ENCODE measurements at places on chromosomes 1 and 21.

GRCh38 chr1:5976231-5976630 lies 16.0 kb downstream of the NPHP4 start:
- DNase-seq, result no peak

DNA sequence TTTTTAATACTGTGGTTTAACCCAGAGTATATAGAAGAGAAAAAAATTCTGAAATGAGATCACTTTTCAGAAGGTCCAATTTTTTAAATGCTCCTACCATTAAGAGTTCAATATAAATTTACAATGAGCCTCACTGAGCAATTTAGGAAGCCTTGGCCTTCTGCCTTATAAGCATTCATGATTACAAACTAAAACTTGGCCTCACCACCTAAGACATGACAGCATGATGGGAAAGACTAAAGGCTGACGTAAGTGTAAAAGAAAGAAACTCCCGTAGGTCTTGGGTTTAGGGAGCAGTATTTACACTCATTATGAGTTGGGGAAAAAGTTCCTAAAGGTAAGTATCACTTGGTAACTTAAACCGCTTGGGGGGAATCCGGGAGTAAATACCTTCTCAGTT lies 70.7 kb upstream of the ESRRG start:
- peak; percentile 21 for DNase-seq

DNA sequence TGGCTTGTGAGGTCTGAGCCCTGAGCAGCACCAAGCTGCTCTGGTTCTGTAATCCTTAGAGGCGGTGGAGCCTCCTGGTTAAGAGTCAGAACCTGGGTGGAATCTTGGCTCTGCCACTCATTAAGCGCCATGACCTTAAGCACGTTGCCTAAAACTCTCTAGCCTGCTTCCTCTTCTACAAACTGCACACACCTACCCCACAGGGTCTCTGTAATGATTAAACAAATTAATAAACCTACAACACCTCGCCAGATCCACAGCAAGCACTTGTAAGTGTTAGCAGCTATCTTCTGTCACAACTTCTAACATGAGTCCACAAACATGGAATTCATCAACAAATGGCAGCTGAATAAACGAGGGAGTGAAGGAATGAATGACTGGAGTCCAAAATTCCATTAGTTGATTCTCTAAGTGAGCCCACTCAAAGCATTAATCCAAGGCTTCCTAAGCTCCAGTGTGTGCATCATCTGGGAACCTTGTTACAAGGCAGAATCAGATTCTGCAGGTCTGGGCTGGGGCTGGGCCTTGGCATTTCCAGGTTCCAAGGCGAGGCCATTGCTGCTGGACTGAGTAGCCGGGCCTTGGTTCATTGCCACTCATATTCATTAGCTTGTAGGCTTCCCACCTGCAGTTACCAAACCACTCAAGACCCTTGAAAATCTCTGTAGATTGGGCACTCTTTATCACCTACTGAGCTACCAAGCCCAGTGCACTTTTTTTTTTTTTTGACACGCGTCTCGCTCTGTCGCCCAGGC lies 168.6 kb downstream of the HIVEP3 start:
- peak; percentile 8 for DNase-seq

- no peak for DNase-seq
Observed at GRCh38 chr1:174815474-174815908, 184.3 kb upstream of the CACYBP start.

DNA sequence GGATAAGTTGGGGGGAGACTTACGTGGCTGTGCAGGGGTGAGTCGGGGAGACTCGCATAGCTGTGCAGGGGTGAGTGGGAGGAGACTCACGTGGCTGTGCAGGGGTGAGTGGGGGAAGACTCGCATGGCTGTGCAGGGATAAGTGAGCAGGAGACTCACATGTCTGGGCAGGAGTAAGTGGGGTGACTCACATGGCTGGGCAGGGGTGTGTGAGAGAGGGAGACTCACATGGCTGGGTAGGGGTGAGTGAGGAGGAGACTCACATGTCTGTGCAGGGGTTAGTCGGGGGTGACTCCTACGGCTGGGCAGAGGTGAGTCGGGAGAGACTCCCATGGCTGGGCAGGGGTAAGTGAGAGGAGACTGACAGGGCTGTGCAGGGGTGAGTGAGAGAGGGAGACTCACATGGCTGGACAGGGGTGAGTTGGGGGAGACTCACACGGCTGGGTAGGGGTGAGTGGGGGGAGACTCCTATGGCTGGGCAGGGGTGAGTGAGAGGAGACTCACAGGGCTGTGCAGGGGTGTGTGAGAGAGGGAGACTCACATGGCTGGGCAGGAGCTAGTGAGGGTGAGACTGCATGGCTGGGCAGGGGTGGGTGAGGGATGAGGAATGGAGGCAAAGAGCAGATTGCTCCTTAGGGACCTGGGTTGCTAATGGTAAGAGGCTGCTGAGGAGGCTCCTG lies 56.0 kb upstream of the ABCG1 start:
- DNase-seq, result no peak

GRCh38 chr1:41983451-41983850 lies 64.7 kb upstream of the HIVEP3 start:
- no peak for DNase-seq

GRCh38 chr1:112317611-112318062 lies 78.4 kb upstream of the CTTNBP2NL start:
- DNase-seq, result no peak

DNA sequence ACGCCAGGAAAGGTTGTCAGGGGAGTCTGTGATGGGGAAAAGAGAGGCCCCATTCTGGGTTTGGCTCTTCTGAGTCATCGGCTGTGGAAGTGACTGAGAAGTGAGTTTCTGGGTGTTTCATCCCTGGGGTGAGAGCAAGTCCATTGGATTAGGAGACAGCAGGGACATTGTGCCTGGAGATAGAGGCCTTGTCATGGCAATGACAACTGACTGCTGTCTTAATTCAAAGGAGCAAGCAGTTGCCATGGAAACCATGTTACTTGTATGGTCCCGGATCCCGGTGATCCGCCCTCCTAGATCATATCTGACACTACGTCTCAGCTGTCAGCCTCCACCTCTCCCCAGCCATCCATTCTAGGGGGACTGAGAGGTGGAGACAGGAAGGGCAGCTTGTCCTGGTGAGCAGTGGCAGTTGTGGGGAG lies 34.4 kb downstream of the KIAA0040 start:
- DNase-seq, result no peak

DNA sequence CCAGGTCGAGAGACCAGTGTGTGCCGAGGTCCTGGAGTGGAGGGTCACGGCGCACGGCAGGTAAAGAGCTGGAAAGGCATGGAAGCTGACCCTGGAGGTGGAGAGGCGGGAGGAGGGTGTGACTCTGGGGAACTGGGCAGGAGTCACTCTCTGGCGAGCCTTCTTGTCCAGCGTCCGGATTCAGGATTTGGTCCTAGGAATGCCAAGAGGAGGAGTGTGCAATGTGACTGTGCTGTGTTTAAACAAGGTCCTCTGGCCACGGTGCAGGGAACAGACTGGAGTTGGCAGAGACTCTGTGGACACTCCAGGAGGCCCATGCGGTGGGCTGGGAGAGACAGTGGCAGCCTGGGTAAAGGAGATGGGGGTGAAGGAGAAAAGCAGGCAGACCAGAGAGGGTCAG lies 64.2 kb upstream of the CASZ1 start:
- DNase-seq, result no peak

GRCh38 chr21:46038341-46038829 lies 56.8 kb downstream of the COL6A1 start:
- DNase-seq, result no peak

GRCh38 chr1:64327119-64327518 lies 123.7 kb downstream of the UBE2U start:
- DNase-seq, result peak; percentile 34

- DNase-seq, result no peak
Observed at GRCh38 chr1:41152622-41153044, 89.5 kb downstream of the SCMH1 start.

DNA sequence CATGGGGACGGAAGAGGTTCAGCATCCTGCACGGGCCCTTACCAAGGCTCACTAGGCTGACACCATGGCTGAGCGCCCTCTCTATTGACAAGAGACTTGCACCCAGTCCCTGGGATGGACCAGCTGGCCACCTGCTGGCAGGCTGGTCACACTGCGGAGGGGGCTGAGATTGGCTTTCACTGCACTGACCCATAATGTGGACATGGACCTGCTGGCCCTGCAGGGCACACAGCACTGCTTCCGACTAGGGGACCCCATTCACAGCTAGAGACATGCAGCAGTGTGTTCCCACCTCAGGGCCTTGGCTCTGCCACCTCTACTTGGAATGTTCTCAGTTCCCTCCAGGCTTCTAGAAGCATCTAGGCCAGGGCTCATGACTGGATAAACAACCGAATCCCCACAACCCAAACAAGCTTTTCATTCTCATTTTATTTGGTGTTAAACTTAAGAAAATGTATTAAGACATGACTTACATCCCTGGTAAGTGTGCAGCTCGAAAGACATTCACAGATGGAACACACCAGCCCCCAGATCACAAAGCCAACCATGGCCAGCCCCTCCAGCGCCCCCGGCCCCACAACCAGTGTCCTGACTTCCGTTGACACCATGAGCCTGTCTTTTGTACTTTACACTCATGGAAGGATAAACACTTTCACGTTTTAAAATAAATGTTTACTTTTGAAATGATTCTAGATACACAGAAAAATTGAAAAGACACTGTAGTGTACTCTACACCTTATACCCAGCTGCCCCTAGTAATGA lies 9.3 kb upstream of the SRARP start:
- peak; percentile 60 for DNase-seq

- DNase-seq, result no peak
Observed at GRCh38 chr1:238681021-238681420, 705.3 kb upstream of the CHRM3 start.

- no peak for DNase-seq
Observed at GRCh38 chr21:15128267-15128666, 63.5 kb upstream of the NRIP1 start.

GRCh38 chr1:87330885-87331364 lies 2.2 kb downstream of the LMO4 start:
- no peak for DNase-seq

DNA sequence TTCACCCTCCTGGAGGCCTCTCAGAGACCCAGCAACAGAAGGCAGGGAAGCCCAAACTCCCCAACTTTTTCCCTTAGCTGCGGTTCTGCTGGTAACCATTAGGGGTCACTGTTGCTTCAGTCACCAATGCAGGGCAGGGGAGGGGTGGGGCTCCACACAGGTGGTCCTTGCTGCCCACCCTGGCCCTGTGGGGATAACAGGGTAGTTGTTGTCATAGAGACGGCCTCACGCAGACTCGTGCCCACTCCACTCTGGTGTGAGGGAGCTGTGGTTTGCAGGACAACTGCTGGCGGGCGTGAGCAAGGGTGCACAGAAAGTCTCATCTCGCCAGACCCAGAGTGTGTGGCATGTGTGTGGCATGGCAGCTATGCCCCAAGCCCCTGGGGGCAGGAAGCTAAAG lies 19.9 kb downstream of the INSRR start:
- no peak for DNase-seq

- DNase-seq, result no peak
Observed at GRCh38 chr1:15722411-15722810, 13.6 kb upstream of the SLC25A34 start.

- no peak for DNase-seq
Observed at GRCh38 chr1:37560401-37561132, 3.8 kb downstream of the DNALI1 start.

GRCh38 chr1:114094363-114094634 lies 59.4 kb downstream of the SYT6 start:
- DNase-seq, result no peak

- no peak for DNase-seq
Observed at GRCh38 chr1:66207484-66207883, 326.5 kb upstream of the SGIP1 start.

DNA sequence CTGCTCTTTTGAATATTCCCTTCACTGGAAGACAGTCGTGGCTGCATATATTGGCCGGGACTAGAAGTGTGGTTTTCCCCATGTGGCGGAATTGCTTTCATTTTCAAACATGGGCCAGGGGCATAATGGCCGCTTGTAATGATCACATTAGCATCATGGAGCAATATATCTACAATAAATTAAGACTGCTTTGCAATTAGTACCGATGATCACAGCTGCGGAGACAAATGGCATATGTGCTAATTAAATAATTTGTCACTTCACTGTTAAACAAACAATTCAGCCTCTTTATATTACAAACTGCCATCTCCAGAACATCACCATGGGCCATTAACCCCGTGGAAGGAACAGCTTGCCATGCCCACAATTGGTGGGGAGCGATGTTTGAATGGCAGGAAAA lies 68.2 kb upstream of the OLIG2 start:
- no peak for DNase-seq

DNA sequence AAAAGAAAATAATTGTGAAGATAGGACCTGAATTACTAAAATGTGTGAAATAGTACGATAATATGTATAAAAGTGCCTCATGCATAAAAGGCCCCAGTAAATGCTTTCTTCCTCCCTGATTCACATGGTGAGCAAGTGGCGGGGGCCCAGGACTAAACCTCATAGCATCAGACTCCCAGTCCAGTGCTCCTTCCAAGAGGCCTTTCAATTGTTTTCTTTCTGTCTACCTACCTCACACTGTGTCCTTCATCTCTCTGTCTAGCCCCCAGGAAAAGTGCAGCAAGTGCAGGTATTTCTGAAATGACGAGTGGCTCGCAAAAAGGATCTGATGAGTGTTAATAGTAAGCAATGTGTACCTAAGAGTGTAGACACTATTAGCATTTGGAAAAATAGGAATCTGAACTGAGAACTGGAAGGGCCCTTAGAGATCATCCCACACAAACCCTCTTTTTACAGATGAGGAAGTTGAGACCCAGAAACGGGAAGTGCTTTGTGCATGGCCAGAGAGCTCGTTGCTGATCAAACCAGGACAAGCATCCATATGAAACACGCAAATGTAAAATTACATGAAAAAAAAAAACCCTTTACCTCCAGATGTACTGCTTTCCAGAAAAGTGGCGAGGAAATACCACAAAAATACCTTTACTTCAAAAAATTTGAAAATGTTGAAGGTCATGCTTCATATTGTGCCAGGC lies 118.2 kb upstream of the HOOK1 start:
- no peak for DNase-seq

DNA sequence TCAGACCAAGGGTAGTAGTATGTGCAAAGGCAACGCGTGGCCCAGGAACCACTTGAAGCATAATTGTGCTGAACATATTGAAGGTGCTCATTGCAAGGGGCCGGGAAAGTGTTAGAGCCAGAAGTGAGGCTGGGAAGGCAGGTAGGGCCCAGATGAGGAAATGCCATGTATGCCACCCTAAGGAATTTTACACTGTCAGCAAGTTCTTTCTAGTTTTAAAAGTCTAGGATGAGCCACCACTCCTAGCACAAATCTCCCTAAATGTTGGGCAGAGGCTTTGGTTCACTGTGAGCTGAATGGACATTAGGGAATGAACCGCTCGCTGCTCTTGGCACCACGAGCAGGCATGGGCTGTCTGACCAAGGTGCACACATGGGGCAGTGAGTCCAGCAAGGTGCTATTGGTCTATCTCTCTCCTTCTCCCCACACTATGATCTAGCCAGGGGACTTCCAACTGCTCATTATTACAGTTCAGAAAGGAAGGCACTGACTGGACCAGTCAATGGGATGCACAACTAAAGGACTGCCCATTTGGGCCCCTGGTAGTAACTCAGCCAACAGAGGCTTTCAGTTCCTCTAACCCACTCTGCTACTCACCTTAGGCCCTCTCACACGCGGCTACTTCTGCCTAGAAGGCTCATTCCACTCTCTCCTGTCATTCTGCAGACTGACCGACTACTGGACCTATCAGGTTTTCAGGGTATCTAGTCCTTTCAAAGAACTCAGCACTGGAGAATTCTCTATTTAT lies 2.0 kb downstream of the KANK4 start:
- DNase-seq, result no peak

GRCh38 chr1:170537798-170538503 lies 6.0 kb downstream of the GORAB start:
- DNase-seq, result no peak

- no peak for DNase-seq
Observed at GRCh38 chr1:192830595-192831246, 21.9 kb downstream of the RGS2 start.

- peak; percentile 79 for DNase-seq
Observed at GRCh38 chr1:200802865-200803512, 64.3 kb downstream of the CAMSAP2 start.
